ENCODE measurements at places on chromosomes 5 and 9. TPM values are rescaled to one million over a fixed set of nuclear protein-coding genes. Genes with fewer than 3 reads are reported as not detected.
A peak's percentile ranks its signal among the peaks of the same experiment; 100 is the strongest.

GRCh38 chr9:134623258-134624066 is 18.1 kb upstream of the COL5A1 start:
- DNase-seq, result no peak

DNA sequence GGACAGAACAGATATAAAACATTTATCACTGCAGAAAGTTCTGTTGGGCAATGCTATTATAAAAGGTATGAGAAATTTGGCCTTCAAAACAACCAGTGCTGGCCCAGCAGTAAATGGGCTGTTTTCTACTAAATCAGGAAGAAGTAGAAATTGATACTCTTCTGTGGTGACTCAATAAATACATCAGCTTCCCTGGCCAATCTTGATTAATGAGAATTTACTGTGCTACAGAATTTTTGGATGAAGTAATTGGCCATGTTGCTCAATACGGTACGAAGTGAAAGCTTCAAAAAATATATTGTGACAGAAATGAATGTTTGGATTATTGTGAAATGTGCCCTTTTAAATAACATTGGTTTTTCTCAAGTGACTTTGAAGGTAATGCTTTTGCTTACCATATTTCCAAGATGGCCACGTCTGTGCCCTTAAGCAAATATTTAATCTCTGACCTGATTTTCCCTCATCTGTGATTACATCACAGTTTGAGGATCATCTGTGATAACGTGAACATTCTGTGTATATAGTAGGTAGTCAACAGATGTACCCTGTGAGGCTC is 4.2 kb downstream of the DNAJA1 start:
- peak; percentile 75 for DNase-seq

GRCh38 chr9:121160025-121160424 is 41.6 kb downstream of the RAB14 start:
- no peak for DNase-seq

DNA sequence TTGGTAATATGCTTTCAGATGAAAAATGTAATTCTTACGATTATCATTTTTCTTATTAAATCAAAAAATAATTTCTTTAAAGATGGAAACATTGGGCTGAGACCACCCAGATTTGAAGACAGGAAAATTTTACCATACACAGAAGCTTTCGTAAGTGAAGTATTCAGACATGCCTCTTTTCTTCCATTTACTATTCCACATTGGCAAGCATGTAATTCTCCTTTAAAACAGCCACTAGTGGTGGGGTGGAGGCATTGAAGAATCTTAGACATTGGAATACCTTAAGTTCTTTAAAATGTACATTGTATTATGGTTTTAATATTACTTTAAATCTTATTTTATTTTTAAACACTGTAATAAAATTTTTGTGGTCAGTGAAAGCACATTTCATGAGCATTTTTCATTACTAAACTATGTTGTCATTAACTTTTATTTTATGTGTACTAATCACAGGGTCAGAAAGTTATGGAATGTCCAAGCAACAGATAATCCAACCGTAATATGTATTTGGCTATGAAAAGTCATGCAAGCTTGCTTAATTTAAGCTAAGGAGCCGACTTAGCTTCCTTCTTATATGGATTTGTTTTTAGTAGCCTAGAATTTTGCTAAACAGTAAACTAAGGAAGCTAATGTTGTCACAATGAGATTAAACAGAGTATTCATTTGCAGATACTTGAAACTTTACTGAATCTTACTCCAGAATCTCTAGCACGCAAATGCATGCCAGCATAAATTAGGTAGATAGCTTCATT is 97.4 kb upstream of the ALDH1A1 start:
- DNase-seq, result peak; percentile 5

DNA sequence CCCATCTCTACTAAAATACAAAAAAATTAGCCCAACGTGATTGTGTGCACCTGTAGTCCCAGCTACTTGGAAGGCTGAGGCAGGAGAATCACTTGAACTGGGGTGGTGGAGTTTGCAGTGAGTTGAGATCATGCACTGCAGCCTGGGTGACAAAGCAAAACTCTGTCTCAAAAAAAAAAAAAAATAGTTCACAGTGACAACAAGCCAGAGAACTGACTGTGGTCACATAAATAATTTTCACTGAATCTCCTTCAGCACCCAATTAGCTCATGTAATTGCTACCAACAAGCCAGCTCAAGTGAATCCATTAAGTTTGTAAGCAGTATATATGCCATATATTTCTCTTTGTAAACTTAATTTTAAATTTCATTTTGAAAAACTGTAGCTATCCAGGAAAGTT is 14.5 kb upstream of the AFAP1L1 start:
- DNase-seq, result no peak

DNA sequence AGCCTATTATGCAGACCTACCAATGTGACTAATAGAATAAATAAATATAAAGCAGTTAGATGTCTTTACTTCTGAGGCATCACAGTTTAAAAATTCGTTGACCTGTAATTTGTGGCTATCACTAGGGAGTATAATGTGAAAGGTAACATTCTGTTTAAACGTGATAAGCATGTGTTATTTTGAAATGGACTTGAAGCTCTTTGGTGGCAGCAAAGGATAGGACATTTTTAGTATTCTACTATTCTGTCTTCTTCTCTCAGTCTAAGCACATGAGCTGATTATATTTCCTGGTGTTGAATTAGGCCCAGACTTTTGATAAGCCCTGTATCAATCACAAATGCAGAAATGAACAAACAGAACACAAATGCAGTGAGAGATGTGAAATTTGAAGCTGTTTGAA is 974.0 kb upstream of the CDH10 start:
- no peak for DNase-seq

DNA sequence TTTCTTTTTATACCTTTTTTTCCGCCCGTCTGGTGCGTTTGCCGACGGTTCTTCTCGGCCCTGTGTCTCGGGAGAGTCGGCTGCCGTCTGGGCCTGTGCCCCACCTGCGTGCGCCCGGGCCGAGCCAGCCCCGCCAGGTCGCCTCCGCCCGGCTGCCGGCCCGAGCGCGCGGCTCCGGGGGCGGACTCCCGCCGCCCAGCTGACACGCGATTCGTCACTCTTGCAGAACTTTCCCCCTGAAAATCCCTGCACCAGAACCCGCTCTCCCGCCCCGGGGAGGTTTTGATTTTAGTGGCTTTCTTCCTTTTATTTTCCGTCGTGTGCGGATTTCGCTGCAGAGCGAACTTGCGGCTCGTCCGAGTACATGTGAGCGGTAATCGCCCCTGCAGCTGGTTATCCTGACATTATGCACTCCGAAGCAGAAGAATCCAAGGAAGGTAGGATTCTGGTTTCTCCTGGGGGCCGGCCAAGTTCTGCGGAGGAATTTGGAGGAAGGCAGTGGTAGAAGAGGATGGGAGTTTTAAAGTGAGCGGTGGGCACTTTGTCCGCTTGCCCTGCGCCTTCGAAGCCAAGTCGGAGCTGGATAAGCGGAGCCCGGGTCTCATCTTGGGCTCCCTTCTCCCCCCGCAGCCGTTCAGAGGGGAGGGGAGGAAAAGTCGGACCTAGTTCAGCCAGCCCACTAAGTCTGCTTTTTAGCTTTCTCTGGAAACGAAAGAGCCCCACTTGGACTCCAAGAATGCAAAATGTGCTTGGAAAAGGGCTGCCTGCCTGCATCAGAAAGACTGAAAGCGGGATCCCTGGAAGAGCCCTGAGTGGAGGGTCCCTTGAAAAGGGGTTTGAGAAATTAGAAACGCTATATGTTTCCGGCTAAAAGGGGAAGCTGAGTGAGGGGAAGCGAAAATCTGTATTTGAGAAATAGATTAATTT is at the start of gene TNFAIP8:
Gene TNFAIP8 (plus strand): TSS at position 335 of the 927 bp plus-strand sequence. CDS start 72 bp downstream, at position 407.
- DNase-seq, result peak; percentile 70

GRCh38 chr9:120650352-120650751 is 63.9 kb downstream of the MEGF9 start:
- DNase-seq, result no peak

- peak; percentile 67 for DNase-seq
These were observed 40.4 kb downstream of the ABLIM3 start for GRCh38 chr5:149181732-149182131.

DNA sequence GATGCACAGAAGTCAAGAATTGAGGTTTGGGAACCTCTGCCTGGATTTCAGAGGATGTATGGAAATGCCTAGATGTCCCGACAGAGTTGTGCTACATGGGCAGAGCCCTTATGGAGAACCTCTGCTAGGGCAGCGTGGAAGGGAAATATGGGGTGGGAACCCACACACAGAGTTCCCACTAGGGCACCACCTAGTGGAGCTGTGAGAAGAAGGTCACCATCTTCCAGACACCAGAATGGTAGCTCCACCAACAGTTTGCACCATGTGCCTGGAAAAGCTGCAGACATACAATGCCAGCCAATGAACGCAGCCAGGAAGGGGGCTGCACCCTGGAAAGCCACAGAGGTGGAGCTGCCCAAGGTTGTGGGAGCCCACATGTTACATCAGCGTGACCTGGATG is 104.5 kb downstream of the STK32A start:
- DNase-seq, result no peak

DNA sequence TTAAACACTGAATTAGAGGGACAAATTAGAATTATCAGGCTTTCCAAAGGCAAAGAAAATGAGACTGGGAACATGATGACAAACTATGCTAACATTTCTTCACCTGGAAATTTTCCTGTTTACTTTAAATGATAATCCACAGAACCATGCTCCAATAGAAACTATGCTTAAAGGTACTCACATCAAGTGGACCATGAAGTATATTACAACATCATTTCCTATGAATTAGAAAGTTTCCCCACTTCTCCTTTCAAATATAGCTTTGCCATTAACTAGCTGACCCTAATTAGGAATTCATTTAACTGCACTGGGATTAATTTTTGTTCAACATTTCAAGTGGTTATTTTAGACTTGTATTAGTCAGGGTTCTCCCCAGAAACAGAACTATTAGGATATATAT is 81.4 kb downstream of the DTWD2 start:
- no peak for DNase-seq

GRCh38 chr5:94920570-94920969 is 302.1 kb downstream of the SLF1 start:
- DNase-seq, result no peak

- DNase-seq, result peak; percentile 69
These were observed 7.7 kb downstream of the CXXC5 start for GRCh38 chr5:139655727-139656271.

- no peak for DNase-seq
These were observed 383.4 kb downstream of the KIAA0825 start for GRCh38 chr5:94234987-94235386.

GRCh38 chr5:111997711-111998110 is 240.7 kb upstream of the NREP start:
- DNase-seq, result peak; percentile 100

- DNase-seq, result no peak
These were observed 504.3 kb downstream of the AGTPBP1 start for GRCh38 chr9:85237478-85237877.

GRCh38 chr5:143471041-143471509 is 67.6 kb upstream of the NR3C1 start:
- peak; percentile 90 for DNase-seq

DNA sequence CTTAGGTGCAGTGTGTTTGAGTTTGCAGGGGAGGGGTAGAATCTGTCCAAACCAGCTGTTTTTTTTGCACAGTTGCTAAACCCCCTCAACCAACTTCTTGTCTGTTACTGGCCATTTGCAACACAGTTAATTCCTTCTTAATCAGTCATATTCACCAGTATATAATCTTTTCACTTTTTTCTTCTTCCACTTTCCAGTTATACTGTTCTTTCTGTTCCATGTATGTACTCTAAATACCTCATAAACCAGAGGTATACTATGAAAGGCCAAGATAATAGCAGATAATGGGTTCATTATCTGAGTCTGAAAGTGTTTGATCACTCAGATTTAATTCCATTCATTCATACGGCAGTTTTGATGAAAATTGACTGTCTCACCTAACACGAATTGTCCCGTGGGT is 11.1 kb downstream of the SMAD5 start:
- DNase-seq, result no peak

GRCh38 chr5:121701731-121702130 is 150.0 kb upstream of the FTMT start:
- no peak for DNase-seq

- no peak for DNase-seq
These were observed 7.4 kb downstream of the PSAT1 start for GRCh38 chr9:78304357-78304756.

DNA sequence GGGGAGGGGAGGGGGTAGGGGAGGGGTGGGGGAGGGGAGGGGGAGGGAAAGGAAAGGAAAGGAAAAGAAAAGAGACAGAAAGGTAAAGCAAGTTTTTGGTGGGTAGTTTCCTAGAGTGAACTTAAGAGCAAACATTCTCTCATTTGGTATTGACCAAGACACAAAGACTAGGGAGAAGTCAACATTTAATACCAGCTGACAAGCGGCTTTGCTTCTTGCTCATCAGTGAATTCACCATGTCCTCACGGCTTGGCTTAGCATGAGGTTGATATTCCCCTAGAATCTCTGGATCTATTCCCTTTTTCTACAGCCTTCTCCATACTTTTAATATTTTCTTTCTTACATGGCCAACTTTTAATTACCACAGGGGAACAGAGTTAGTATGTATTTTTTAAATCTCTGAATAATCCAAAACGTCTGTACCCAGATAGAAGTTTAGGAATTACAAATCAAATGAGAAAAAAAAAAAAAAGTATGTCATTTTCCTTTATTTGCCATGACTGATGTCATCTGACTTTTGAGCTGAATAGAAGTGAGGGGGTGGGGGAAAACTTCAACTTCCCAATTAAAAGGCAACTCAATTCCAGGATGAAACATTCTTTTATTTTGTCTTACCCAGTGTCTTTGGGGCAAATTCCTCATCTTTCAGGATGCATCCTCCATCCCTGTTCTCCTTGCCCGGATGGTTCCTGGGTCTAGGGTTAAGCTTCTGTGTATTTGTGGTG is 40.1 kb upstream of the GLIS3 start:
- DNase-seq, result peak; percentile 19

The SHC3 gene
- total RNA-seq, result 13.9 TPM

The GMCL2 gene
- not detected for total RNA-seq

The ADAMTSL1 gene
- total RNA-seq, result 49.2 TPM

The FOXD4L5 gene
- total RNA-seq, result under 0.01 TPM

Measured in IMR-90 (cell line).